ENCODE measurements at places on chromosomes 4 and X.

DNA sequence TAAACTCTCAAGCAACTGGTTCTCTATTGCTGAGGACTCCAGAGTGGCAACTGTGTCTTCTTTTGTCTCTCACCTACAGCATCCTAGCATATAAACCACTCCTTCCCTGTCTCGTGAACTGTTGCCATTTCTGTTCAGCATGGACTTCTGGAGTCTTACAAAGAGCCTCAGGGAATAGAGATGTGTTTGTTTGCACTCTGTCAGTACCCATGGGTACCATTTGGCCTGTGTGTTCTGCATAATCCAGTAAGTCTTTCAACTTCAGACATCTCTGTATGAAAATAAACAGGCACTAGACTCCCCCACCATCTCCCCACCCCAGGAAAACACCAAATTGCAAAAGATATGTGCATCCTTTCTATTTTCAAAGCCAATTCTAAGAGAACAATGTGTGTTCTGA, 1351.6 kb upstream of the PABPC4L start:
- H3K4me1 ChIP-seq, result no peaks in the 10 kb centered on the region
- no peaks in the 10 kb centered on the region for H3K36me3 ChIP-seq
- H3K27me3 ChIP-seq, result no peaks in the 10 kb centered on the region
- no peak for DNase-seq

DNA sequence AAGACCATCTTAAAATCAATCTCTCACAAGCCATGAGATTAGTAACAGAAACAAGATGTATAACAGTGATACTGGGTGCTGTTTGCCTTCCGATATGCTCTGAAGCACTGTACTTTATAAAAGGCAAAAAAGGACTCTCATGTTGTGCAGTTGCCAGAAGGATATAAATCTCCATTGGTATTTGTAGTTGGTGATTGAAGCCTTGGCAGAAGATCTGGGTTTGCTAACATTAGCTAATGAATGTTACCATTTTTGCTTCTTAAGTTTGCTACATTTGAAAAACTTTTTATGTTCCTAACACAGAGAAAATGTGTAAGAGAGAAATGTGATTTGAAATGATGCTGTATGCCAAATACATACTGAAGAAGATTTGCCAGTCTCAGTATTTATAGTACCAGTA, 44.4 kb downstream of the RAP1GDS1 start:
- no peak overlapping the region for H3K4me3 ChIP-seq
- no peaks in the 10 kb centered on the region for H3K27me3 ChIP-seq
- H3K36me3 ChIP-seq, result no peaks in the 10 kb centered on the region
- DNase-seq, result no peak
- no peak overlapping the region for H3K27ac ChIP-seq

GRCh38 chrX:55489314-55490009, at the start of gene USP51:
Gene USP51, minus strand, starts transcription at chrX:55489848. Its CDS starts 909 bp downstream, at chrX:55488939.
- DNase-seq, result peak; percentile 50
- H3K27ac ChIP-seq, result peak within 1 kb of the TSS; percentile 87
- H3K36me3 ChIP-seq, result no peaks in the 10 kb centered on the region
- H3K4me3 ChIP-seq, result peak within 1 kb of the TSS; percentile 56
- H3K27me3 ChIP-seq, result no peaks in the 10 kb centered on the region
- H3K4me1 ChIP-seq, result no peaks in the 10 kb centered on the region

GRCh38 chr4:176668324-176668723, 124.4 kb downstream of the VEGFC start:
- no peaks in the 10 kb centered on the region for H3K4me1 ChIP-seq
- DNase-seq, result no peak
- no peaks in the 10 kb centered on the region for H3K36me3 ChIP-seq
- H3K27me3 ChIP-seq, result no peaks in the 10 kb centered on the region
- no peak overlapping the region for H3K4me3 ChIP-seq

GRCh38 chr4:64417974-64418373, 8.7 kb upstream of the TECRL start:
- no peaks in the 10 kb centered on the region for H3K4me1 ChIP-seq
- DNase-seq, result no peak
- H3K27me3 ChIP-seq, result no peaks in the 10 kb centered on the region
- H3K27ac ChIP-seq, result no peak overlapping the region
- H3K36me3 ChIP-seq, result no peaks in the 10 kb centered on the region

DNA sequence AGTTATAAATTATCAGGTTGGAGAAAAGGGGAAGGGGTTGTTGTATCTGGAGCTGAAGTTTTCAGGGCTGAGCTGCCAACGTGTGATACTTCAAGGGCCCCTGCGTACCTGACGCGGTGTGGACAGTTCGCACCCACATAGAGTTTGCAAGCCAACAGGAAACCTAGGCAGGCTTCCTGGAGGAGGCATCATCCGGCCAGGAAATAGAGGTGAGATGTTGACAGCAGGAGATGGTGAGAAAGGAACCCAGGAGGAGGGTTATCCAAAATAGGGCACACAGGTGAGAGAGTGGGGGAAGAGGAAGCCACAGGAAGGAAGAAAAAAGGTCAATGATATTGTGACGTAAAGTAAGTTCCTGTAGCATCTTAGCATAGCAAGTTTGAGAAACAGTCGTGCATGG, 127.2 kb downstream of the DHRSX start:
- no peak for DNase-seq
- no peak overlapping the region for H3K4me3 ChIP-seq
- no peaks in the 10 kb centered on the region for H3K4me1 ChIP-seq
- no peaks in the 10 kb centered on the region for H3K27me3 ChIP-seq
- H3K27ac ChIP-seq, result no peak overlapping the region

DNA sequence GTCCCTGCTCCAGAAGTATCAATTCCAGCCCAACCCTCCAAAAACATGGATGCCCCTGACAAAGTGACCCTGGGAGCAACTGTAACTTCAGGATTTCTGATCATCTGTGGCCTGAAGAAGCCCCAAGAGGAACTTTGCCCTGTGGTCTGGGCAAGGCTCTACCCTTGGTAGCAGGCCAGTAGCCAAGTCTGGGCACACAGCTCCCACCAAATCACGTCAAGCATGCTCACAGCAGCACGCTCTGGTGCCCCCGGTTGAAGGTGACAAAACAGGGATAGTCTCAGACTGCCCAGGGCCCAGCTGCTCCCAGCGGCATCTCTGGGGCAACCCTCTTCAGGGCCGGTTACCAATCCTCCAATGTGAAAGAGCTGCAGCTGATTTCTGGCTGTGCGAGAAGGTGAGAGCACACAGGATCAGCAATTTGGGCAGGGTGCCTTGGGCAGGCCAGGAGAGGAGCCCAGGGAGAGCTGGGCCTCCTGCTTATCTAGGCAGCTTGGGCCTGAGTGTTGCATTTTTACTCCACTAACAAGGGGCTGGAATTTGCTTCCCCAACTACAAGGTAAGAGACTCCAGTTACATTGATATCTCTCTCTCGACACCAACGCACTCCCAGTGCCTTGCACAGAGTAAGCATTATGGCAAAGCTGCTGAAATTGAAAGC, 418.1 kb downstream of the BCOR start:
- no peak overlapping the region for H3K27ac ChIP-seq
- DNase-seq, result no peak
- no peaks in the 10 kb centered on the region for H3K36me3 ChIP-seq
- H3K4me1 ChIP-seq, result no peaks in the 10 kb centered on the region
- H3K4me3 ChIP-seq, result no peak overlapping the region

- H3K4me3 ChIP-seq, result no peak overlapping the region
- H3K36me3 ChIP-seq, result no peaks in the 10 kb centered on the region
- no peak for DNase-seq
- H3K4me1 ChIP-seq, result no peaks in the 10 kb centered on the region
Measured at GRCh38 chr4:13368217-13368616, 115.9 kb downstream of the RAB28 start.

DNA sequence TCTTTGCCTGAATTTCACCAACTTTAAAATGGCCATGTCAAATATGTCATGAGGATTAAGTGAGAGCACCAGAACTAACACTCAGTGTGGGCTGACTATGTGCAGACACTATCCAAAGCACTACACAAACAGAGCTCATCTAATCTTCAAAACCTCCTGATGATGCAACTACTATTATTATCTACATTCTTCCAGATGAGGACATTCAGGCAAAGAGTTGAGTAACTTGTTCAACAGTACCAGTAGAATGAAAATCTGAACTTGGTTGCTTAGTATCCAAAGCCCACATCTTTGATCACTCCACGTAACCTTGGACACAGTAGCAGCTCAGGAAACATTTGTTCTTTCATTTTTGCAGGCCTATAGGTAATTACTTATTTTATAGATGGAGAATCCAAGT, 90.1 kb downstream of the ATP8A1 start:
- H3K4me3 ChIP-seq, result no peak overlapping the region
- peaks cover 7% of the 10 kb centered on the region for H3K4me1 ChIP-seq
- H3K27ac ChIP-seq, result no peak overlapping the region
- no peaks in the 10 kb centered on the region for H3K36me3 ChIP-seq
- H3K27me3 ChIP-seq, result no peaks in the 10 kb centered on the region

DNA sequence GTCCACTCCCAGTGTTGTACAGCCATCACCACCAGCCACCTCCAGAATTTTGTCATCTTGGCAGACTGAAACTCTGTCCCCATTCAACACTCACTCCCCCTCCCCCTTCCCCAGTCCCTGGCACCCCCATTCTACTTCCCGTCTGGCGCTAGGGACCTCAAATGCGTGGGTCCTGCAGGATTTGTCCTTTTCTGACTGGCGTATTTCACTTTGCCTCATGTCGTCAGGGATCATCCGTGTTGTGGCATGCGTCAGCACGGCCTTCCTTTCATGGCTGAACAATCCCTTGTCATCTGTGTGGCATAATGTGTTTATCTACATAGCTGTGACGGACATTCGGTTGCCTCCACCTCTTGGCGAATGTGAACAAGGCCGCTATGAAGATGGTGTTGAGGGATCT, 5.5 kb downstream of the TADA2B start:
- no peak for DNase-seq
- no peak overlapping the region for H3K27ac ChIP-seq
- H3K36me3 ChIP-seq, result no peaks in the 10 kb centered on the region
- peaks cover 38% of the 10 kb centered on the region for H3K4me1 ChIP-seq
- H3K4me3 ChIP-seq, result no peak overlapping the region

GRCh38 chr4:7894098-7894676, 45.5 kb downstream of the AFAP1 start:
- no peak overlapping the region for H3K27ac ChIP-seq
- no peaks in the 10 kb centered on the region for H3K36me3 ChIP-seq
- DNase-seq, result no peak
- H3K4me3 ChIP-seq, result no peak overlapping the region
- H3K4me1 ChIP-seq, result no peaks in the 10 kb centered on the region

- H3K36me3 ChIP-seq, result no peaks in the 10 kb centered on the region
- no peak for DNase-seq
- no peak overlapping the region for H3K4me3 ChIP-seq
- H3K27me3 ChIP-seq, result no peaks in the 10 kb centered on the region
- no peaks in the 10 kb centered on the region for H3K4me1 ChIP-seq
- no peak overlapping the region for H3K27ac ChIP-seq
Measured at GRCh38 chr4:36123906-36124305, 120.4 kb downstream of the ARAP2 start.

Data from pancreas (tissue), 10 donors.